ENCODE measurements at places on chromosomes 4 and X.

DNA sequence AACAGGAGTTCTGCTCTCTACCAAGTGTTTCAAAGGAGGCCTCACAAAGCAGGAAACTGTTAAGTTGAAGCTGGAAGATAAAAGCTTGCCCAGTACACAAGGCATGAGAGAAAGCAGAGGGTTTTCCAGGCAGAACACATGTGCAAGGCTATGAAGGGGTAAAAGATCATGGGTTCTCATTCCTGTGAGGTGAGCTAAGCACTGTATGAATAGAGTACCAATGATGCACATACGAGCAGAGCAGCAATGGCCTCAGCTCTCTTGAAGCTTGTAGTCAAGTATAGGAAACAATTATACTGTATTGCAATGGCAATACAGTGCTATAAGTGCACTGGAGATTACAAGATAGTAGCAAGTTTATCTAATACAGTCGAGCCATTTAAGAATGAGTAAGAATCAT is 18.0 kb downstream of the TTC29 start:
- no peak for DNase-seq

- no peak for DNase-seq
Observed at GRCh38 chr4:23818097-23818885, 71.6 kb downstream of the PPARGC1A start.

- no peak for DNase-seq
Observed at GRCh38 chr4:127975121-127975770, 10.0 kb downstream of the ABHD18 start.

DNA sequence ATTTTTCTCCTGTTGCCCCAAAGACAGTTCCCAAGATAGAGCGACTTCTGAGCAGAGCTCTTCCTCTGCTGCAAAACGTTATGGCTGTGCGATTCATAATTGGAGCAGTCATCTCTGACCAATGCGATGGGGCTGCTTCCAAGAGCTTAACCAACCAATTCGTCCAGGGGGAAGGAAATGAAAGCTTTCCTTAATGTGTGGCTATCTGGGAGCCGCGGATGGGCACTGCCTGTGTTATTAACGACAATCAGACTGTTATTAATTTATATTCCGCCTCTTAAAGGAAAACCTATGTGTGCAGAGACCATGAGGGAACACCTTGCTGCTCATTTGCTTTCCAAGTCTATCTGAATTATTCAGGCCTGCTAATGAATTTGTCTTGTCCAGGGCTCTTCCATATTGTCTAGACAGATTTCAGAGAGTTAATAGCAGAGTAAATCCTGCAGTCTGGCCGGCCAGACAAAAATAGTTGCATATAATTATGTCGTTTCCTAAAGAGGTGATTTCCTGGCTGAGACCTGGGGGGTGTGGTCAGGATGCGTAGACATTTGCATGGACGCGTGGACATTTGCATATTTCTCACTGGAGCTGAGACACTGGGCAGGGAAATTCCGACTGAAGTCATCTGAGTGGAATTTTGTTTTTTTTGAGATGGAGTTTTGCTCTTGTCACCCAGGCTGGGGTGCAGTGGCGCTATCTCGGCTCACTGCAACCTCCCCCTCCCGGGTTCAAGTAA is 135.4 kb downstream of the HMX1 start:
- no peak for DNase-seq

GRCh38 chrX:154526901-154527675 is 11.1 kb upstream of the FAM3A start:
- peak; percentile 83 for DNase-seq

DNA sequence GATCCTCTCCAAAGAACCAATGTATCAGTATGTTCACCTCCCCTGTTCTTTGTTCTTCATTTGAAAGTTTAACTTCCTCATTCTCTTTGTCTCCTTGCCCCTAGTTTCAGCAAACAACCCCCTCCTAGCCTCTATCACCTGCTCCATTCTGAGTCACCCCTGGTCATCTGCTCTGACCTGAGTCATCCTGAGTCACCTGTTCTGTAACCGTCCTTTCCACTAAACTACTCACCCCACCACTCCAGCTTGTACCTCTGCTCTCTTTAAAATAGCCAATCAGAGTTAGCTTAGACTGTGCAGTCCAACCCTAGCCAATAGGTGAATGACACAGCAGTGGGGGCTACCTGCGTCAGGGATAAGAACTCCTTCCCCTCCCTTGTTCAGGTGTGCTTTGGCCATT is 249.8 kb upstream of the AADAT start:
- DNase-seq: no peak

- no peak for DNase-seq
Observed at GRCh38 chrX:24030597-24030996, 3.6 kb upstream of the KLHL15 start.

DNA sequence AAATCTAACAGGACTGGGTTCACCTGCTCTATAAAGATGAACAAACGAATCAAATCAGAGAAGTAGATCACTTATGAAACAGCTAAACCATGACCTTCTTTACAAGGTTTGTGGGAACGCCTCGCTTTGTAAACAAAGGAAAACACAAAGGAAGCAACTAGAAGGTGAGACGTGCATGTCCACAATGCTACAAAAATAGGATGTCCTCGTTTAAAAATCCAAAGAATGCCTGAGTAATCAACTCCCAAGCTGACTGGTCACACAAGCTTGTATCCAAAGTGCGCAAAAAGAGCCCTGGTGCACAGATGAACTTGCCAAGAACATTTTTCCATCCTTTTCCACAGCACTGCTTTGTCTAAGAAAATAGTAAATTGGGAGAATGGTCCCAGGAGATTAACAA is 6.3 kb upstream of the SH3KBP1 start:
- no peak for DNase-seq

- DNase-seq: no peak
Observed at GRCh38 chr4:141851246-141851891, 215.0 kb downstream of the IL15 start.

DNA sequence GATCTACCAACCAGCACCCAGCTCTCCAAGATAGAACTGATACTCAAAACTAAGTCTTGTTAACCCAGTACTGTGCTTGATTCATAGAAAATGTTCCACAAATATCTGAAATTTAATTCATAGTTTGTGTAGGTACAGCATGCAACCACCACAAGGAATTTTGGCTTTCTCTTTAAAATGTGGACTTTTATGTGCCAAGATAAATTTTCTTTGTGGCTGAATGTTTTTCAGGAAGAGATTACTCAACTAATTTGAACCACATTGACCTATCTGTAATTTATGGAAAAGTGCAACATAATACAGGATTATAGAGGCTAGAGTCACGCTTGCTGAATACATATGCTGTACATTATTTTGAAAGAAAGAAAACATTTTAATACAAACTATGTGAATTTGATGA is 730.8 kb downstream of the IL1RAPL1 start:
- DNase-seq: no peak

- DNase-seq: no peak
Observed at GRCh38 chrX:96436105-96436504, 248.5 kb upstream of the DIAPH2 start.

- no peak for DNase-seq
Observed at GRCh38 chr4:5979981-5980380, 38.2 kb downstream of the C4orf50 start.

- DNase-seq: no peak
Observed at GRCh38 chr4:73777612-73778011, 37.2 kb downstream of the CXCL8 start.

DNA sequence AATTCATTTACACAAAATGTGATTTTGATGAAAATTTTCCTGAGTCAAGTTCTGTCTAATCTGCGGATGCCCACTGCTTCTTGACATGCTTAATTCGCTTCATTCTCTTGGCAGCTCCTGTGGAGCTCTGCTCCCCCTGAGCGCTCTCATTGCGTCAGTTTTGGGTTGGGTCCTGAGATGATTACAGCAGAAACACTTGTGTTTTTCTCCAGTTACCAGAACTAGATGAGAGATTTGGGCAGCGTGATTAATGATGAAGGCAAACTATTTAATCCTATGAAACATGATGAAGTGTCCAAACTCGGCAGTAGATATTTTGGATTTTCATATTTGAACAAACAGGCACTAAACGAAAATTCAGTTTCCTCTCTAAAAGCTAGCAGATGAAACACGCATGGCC is 4.2 kb upstream of the CXCL1 start:
- DNase-seq: no peak

DNA sequence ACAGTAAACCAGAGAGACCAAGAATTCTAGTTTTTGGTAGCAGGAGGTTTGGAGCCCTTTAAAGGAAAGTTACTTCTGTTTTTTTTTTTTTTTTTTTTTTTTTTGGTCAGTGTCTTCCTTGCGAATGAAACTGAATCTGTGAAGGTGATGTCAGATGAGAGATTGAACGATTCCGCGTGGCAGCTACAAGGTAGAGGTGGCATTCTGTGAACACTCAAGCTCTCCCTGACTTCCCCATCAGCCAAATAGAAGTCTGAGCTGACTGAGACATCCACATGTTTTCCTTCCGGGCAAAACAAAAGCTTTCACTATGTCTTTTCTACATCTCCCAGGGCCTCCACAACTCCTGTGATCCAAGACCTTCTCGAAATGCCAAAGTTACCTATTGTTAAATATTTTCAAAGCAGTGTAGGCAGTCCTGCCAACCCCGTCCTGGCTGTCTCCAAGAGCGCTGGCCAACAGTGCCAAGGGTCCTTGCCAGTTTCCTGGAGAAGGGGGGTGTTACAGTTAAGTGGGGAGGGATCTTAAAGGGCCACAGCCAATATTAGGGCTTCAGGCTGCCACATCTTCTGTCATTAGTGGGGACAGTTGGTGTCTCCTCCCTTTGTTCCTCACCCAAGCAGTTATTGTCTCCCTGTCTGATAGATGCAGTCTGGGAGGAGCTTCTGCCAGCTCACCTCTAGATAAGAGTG is 102.9 kb upstream of the SLC34A2 start:
- peak; percentile 23 for DNase-seq

DNA sequence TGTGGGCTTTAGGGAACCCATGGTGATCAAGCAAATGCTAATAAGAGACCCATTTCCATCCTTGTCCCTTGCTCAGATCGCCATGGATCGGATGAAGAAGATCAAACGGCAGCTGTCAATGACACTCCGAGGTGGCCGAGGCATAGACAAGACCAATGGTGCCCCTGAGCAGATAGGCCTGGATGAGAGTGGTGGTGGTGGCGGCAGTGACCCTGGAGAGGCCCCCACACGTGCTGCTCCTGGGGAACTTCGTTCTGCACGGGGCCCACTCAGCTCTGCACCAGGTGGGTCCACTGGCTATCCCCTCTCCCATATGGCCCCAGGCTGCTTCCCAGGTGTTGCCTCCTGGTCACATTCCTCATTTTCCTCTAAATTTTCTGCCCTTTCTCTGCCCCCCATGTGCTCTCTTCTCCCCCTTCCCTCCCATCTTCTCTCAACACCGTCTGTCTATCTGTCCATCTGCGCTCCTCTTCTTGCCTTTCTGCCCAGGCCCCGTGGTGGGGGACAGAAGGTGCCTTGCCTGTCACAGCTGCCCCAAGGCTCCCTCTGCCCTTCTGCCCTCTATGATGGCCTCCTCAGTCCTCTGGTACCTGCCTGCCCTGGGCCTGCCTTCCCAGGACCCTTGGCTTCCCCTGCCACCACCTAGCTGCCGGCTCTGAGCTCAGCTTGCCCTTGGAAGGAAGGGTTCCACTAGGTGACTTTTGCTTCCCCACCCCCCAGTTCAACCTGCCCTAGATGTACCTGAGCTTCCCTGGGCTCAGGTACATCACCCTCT is 5.2 kb downstream of the CDK16 start:
- DNase-seq: no peak

- DNase-seq: no peak
Observed at GRCh38 chr4:121898150-121898549, 27.9 kb upstream of the BBS7 start.
